ENCODE measurements at places on chromosomes 6 and 20. TPM values are rescaled to one million over a fixed set of nuclear protein-coding genes. Genes with fewer than 3 reads are reported as not detected.

Gene ME1
- total RNA-seq: 26.3 TPM

Gene DSE
- 67.1 TPM for total RNA-seq

GRCh38 chr6:84643778-84644177 lies 120.6 kb downstream of the TBX18 start:
- H3K36me3 ChIP-seq: no peaks in the 10 kb centered on the region
- H3K27me3 ChIP-seq: no peaks in the 10 kb centered on the region
- no peak for DNase-seq
- peaks cover 57% of the 10 kb centered on the region for H3K4me1 ChIP-seq

Gene TNFAIP3
- total RNA-seq: 17.4 TPM

DNA sequence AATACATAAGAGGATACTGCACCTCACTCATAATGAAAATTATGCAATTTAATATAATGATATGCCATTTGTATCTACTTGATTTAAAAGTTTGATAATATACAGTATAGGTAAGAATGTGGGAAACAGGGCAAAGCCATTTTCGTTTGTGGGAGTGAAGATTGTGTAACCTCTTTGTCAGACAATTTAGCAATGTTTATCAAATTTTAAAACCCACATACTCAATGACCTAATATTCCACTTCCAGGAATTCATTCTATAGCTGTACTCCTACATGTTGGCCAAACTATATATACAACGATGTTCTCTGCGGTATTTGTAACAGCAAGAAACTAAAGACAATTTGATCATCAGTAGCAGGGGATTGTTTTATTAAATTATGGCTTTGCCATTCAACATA lies 17.8 kb upstream of the FKBP5 start:
- no peaks in the 10 kb centered on the region for H3K27me3 ChIP-seq
- peaks cover 2% of the 10 kb centered on the region for H3K36me3 ChIP-seq
- H3K27ac ChIP-seq: no peak overlapping the region
- no peak overlapping the region for H3K4me3 ChIP-seq
- peaks cover 8% of the 10 kb centered on the region for H3K4me1 ChIP-seq

GRCh38 chr20:62624325-62624690 lies 18.0 kb upstream of the SLCO4A1 start:
- no peak for DNase-seq
- H3K4me1 ChIP-seq: peaks cover 24% of the 10 kb centered on the region
- H3K27me3 ChIP-seq: no peaks in the 10 kb centered on the region
- no peak overlapping the region for H3K27ac ChIP-seq
- no peaks in the 10 kb centered on the region for H3K36me3 ChIP-seq
- no peak overlapping the region for H3K4me3 ChIP-seq

Gene GPLD1
- 2.4 TPM for total RNA-seq

Gene TMEM181
- total RNA-seq: 33.2 TPM

Gene EDN1
- total RNA-seq: 13.2 TPM

DNA sequence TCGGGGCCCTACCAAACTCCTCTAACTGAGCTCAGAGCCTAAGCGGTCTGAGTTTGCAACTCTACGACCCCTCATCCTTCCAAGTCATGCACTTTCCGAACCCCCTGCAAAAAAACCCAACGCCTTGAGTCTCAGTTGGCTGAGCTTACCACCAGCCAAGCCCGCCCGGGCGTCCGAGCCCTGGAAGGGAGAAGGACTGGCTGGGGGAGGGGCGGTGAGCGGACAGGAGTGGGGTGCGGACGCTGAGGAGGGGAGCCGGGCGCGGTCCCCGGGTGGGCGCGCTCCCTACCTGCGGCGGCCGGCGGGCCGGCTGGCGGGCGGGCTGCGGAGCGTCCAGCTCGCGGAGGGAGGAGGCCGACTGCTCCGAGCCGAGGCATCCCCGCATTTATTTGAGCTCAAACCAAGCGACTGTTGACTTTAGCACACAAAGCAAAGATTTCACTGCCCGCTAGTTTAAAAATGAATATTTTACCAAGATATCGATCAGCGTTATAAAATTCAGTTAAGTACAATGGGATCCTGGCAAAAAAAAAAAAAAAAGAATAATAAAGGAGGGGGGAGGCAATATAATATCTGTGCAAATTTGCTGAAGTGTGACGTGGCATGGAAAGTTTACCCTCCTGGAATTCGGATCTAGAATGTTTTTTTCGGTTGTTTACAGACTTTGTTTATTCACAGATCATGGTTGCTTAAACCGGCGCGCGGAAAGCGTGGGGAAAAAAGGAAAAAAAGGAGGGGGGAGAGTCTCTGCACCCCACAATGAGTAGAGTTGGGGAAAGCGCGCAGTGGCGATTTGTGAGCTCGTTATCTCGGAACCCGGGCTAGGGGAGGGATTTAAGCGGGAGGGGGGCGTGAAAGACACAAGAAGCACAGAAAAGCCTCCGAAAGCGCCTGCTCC lies 5.9 kb downstream of the FOXA2 start:
- H3K27me3 ChIP-seq: peaks cover 84% of the 10 kb centered on the region
- peaks cover 22% of the 10 kb centered on the region for H3K4me1 ChIP-seq
- no peaks in the 10 kb centered on the region for H3K36me3 ChIP-seq
- DNase-seq: peak; percentile 83

DNA sequence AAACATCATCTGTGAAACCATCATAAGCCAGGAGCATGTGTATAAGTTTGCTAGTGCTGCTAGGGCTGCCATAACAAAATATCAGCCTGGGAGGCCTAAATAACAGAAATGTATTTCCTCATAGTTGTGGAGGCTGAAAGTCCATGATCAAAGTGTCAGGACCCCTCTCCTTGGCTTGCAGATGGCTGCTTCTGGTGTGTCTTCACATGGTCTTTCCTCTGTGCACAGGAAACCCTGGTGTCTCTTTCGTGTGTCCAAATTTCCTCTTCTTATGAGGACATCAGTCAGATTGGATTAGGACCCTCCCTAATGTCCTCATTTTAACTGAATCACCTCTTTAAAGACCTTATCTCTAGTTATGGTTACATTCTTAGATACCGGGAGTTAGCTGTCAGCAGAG lies 6.2 kb upstream of the CITED2 start:
- DNase-seq: no peak
- H3K36me3 ChIP-seq: no peaks in the 10 kb centered on the region

Gene MEI4
- not detected for total RNA-seq

GRCh38 chr20:49685809-49686208 lies 27.9 kb downstream of the B4GALT5 start:
- no peaks in the 10 kb centered on the region for H3K36me3 ChIP-seq
- no peak overlapping the region for H3K4me3 ChIP-seq
- H3K4me1 ChIP-seq: peaks cover 63% of the 10 kb centered on the region
- no peak for DNase-seq
- peak overlapping the region; percentile 70 for H3K27ac ChIP-seq

DNA sequence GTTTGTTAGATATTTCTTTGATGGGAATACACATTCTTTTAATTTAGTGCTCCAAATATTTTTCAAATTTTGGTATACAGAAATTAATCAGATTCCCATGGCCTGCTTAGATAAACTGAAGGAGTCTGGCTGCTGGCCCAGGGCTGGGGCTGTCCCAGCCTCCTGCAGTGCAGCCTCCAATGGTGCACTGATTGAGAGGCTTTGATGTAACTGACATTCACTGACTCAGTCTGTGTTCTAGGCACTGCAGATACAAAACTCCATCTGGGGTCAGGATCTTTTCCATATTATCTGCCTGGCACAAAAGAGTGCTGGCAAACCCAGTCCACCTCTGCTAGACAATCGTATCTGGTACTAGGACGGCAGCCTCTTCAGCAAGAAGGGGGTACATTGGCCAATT lies 64.8 kb downstream of the GRIK2 start:
- no peaks in the 10 kb centered on the region for H3K27me3 ChIP-seq
- H3K27ac ChIP-seq: peak overlapping the region; percentile 47
- H3K36me3 ChIP-seq: no peaks in the 10 kb centered on the region
- no peak for DNase-seq

Gene KCNK15
- 17.5 TPM for total RNA-seq
